NCI-H2107 (cell line): ENCODE measurements at places on chromosomes 2 and 18.
A peak's percentile ranks its signal among the peaks of the same experiment; 100 is the strongest.

GRCh38 chr18:62179213-62179612 lies 7.6 kb downstream of the PIGN start:
- no peak for DNase-seq

DNA sequence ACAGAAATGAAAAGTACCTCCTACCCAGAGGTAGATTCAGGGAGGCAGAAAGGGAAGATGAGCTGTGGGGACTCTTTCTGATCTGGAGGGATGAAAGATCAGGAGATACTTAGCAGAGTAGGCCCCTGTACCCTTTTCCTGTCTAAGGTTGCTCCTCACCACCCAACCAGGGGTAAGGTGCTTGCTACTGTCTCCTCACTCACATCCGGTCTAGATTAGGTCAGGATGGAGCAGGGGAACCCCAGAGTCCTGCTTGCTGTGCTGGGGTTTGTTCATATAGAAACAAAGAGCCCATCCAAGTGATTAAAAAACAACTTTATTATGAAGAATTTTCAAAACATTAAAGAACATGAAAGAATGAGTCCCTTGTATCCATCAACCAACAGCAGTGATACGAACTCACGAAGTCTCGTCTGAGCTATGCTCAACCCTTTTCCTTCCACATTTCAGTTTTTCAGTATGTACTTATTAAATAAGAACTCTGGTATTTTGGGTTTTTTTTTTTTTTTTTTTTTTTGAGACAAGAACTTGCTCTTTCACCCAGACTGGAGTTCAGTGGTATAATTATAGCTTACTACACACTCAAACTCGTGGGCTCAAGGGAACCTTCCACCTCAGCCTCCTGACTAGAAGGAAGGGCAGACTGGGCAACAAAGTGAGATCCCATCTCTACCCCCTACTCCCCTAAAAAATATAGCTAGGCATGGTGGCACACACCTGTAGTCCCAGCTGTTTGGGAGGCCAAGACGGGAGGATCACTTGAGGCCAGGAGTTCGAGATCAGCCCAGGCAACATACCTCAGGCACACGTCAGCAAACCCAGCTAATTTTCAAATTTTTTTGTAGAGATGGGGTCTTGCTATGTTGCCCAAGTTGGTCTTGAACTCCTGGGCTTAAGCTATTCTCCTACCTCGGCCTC lies 28.5 kb upstream of the MCFD2 start:
- DNase-seq: no peak

DNA sequence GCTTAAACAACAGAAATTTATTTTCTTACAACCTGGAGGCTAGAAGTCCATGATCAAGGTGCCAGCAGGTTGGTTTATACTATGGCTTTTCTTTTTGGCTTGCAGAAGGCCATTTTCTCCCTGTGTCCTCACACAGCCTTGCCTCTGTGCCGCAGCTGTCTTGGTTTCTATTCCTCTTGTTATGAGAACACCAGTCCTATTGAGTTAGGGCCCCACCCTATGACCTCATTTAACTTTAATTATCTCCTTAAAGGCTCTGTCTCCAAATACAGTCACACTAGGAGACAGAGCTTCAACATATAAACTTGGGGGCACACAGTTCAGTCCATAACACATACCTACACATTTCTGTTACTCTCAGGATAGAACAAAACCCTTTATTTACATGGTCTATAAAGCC lies 17.3 kb upstream of the RHOB start:
- DNase-seq: no peak

DNA sequence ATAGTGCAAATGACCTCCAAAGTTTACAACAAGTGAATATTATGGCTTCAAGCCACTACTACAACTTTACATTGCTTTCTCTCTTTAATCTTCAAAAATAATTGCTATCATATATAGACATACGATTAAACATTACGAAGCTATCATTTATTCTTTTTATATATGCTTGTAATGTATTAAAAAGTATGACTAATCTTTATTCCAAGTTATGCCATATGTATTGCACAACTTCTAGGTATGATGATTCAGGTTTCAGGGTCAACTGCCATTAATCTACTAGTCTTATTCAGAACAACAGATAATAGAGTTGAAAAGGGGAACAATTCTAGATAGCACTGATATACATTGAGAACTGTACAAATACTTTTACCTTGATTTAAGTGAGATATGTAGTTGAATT lies 506.2 kb upstream of the TMEFF2 start:
- DNase-seq: no peak

GRCh38 chr2:28681606-28682005 lies 70.0 kb upstream of the PPP1CB start:
- no peak for DNase-seq

DNA sequence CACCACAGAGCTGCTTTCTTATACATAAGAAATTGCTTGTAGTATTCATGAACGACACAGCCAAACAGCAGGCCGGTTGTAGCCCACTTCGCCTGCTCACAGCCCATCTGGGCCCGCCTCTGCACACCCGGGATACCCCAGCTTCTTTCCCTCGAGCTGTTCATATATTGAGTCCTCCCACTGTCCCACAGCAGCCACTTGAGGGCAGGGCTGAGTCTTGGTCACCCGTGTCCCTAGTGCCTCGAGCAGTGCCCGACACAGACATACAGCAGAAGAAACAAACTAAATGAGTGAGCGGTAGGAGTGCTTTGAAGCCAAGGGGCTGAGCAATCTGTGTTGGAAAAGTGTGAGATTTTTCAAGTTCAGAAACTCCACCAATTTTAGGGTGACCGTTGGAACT lies 251.4 kb downstream of the KLHL29 start:
- no peak for DNase-seq

DNA sequence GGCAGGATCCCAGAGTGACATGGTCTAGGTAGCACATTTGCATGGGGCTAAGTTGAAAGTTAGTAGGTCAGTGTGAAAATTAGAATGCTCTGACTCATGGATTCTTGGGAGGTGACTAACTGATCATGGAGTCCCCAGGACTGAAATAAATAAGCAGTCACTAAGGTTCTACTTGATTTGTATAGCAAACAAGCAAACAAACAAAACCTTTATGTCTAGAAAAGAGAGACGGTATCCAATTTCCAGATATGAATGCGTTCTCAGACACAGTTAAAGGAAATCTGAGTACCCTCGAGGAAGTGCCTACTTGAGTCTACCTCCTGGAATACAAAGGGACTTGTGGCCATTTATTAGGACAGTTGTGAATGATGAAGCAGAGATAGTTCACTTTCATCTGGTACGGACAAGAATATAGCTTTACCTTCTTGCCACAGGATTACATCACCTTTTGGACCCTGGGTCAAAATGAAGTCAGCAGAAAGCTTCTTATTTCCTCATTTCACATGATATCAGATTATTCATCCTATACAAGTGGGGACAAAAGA lies 54.3 kb upstream of the AGPS start:
- peak; percentile 67 for DNase-seq

GRCh38 chr18:49212819-49213218 lies 247.6 kb downstream of the DYM start:
- no peak for DNase-seq

DNA sequence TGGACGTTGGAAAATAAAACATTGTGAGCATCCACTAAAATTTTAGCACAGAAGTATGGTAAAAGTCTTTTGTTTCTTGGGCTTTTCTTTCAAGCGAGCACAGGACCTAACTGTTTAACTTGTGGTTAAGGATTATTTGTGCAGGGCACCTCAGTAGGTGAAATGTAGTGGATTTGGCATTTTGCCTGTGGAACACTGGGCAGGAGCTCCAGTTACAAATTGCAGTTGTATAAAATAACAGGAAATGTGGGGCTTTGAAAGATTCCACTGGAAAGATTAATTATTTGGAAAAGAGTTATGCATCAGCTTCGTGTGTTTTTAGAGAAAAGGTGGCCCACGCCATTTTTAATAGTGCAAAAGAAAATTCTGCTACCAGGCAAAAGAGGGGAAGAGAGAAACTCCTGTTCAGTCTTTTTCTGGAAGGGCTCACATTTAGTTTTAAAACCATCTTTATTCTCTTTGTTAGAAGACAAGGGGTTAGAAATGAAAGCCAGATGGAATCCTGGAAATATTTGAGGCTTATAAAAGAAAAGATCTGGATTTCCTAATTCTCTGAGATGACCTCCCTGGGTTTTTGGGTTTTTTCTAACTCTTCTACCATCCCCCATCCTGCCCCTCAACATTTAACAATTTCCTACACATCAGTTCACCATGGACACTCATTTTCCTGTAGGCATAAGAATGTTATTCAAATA lies 144.3 kb upstream of the SERTAD2 start:
- DNase-seq: peak; percentile 75

- no peak for DNase-seq
Observed at GRCh38 chr2:219675221-219675620, 47.8 kb downstream of the SLC4A3 start.

DNA sequence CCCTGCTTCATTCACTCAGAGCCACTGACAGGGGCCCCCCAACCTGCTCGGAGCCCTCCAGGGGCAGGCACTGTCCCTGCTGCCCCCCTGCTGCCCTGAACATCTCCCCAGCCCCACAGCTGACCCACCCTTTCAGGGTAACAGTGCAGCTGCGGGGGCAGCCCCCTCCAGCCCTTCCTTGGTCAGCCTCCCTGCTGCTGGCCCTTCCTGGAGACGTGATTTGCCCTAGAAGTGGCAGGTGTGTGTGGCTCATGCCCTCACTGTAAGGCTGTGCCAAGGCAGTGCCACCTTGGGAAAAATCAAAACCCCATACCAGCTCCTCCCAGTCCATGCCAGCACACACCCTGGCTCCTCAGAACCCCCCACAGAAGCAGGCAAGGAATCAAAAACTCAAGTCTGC lies 184.2 kb upstream of the HDAC4 start:
- no peak for DNase-seq

GRCh38 chr2:235043762-235044500 lies 92.1 kb downstream of the SH3BP4 start:
- DNase-seq: no peak

DNA sequence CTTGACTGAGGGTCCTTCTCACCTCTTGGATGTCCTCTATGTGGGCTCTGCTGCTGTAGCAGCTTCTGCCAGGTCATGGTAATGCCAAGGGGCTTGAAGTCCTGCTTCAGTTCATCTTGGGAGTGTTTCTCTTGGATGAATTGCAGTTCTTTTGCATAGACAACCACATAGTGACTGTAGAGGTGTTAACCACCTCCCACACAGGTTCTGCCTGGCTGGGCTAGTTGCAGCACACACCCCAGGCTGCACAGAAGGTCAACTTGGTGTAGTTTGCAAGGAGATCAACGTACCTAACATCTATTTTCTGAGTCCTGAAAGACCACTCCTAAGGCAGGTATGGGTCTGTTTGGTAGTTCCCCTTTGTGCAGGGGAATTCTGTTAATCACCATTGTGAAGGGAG lies 108.1 kb downstream of the ADCYAP1 start:
- no peak for DNase-seq

DNA sequence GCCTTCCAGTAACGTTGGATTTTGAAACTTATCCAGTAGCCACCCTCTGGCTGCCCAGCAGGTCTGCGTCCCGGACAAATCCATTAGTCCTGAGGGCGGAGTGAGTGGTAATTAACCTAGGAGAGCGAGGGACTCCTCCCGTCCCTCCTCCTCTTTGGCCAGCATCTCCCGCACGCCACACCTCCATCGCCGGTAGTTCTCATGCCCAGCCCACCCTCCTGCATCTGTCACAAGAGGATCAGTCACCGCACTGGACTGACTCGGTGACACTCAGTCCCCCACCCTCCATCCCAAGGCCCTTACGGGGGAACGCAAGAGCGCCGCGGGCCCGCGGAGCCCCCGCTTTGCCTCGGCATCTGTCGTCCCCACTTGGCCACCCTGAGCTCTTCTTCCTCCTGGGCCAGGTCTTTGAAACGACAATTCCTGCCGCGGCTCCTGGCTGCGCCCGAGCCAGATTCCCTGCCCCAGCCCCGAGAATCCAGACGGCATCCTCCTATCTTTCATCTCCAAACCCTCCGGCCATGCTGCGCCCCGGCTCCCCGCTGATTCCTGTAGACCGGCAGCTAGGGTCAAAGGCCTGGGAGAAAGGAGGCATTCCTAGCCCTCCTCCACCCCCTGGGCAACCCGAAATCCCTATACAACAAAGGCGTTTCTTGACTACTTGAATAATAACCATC lies 77.5 kb downstream of the EIF2AK3 start:
- no peak for DNase-seq

DNA sequence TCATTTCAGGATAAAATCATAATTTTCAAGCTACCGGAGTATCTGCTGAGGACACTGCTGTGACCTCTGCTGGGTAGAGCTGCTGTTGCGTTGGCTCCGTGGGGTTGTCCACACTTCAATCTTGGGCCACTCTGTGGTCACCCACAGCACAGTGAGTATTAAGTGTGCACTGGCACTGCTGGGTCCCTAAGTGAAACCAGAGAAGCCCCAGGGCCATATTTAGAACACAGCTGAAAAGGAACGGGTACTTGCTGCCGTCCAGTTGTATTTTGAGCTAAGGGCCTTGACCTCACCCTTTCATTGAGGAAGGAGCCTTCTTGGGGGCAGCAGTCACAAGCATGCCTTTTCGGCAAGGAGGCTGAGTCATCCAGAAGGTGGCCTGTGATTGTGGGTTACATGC lies 10.1 kb downstream of the SLC9A4 start:
- no peak for DNase-seq

DNA sequence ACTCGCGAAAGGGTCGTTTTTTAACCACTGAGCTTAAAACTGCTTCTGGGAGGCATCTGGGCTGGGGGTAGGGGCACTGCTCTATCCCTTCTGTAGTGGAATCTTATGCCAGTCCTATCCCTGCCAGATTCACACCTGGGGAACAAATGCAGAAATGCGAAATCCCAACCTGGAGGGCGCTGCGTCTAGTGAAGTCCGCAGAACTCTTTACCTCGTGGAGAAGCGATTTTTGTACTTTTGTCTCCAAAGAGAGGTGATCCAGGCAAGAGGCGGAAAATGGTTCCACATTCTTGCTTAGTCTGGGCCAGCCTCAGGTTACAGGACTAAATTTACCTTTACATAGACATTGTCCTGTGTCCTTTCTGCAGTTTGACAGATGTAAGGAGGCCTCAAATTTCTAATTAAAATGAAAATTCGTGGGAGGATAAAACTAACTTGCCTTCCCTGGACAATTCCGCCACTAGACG lies 10.4 kb downstream of the TBR1 start:
- no peak for DNase-seq

GRCh38 chr18:13268158-13269012 lies 49.8 kb downstream of the LDLRAD4 start:
- DNase-seq: no peak

DNA sequence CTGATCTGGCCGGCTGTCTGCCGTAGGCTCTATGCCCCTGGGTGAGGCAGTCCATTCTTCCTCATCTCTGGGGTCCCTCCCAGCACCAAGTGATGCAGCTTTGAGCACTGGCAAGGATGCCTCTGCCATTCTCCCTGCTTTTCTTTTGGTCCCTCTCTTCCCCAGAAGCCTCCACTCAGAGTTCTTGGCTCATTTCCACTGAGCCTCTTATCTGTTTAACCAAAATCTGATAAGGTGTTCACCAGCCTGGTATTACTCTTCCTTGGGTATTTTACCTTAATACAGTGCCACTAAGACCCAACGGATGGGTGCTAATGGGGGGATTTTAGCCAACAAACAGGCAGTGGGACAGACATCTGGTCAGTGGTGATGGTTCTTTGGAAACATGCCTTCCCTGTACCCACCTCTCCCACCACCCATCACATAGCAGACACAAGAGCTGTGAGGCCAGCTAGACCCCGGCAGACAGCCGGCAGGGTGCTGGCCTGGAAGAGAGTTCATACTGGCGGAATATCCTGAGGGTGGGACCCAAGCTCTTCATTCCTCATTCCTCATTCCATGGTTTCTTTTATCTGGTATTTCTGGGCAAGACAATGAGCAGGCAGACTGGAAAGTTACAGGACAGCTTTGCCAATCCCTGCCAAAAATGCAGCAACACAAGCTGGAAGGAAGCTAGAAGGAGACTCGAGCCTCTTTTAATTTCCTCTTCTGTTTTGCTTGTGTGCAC lies 34.6 kb downstream of the ZBTB7C start:
- DNase-seq: no peak
